ENCODE measurements at places on chromosomes 1 and 21. TPM values are rescaled to one million over a fixed set of nuclear protein-coding genes. Genes with fewer than 3 reads are reported as not detected.

ANGPTL1 gene
- 8.1 TPM for total RNA-seq

NHLH1 gene
- not detected for total RNA-seq

NFIA gene
- total RNA-seq, result 7.6 TPM

TRIM46 gene
- total RNA-seq, result 6.0 TPM

CCDC17 gene
- total RNA-seq, result 0.99 TPM

SLC1A7 gene
- 1.2 TPM for total RNA-seq

Data from smooth muscle cell of trachea (primary cell).